ENCODE measurements at places on chromosomes 4 and X.

DNA sequence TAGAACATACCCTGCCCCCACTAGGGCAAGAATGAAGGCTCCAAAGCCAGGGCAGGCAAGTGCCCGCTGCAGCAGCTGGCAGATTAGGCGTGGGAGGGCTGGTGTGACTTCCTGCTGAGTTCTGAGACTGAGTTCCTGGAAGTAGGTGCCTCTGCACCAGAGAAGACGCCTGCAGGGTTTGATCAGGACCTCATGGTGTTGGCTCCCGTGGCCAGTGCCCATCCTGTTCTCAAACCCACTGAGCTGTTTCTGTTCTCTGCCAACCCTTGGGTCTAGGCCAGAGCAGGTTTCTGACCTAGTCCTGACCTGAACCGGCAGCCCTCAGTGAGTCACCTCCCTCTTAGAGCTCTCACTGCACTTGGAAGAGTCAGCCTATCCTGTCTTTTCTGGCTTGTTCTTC is 220.7 kb downstream of the HS6ST2 start:
- DNase-seq, result no peak

DNA sequence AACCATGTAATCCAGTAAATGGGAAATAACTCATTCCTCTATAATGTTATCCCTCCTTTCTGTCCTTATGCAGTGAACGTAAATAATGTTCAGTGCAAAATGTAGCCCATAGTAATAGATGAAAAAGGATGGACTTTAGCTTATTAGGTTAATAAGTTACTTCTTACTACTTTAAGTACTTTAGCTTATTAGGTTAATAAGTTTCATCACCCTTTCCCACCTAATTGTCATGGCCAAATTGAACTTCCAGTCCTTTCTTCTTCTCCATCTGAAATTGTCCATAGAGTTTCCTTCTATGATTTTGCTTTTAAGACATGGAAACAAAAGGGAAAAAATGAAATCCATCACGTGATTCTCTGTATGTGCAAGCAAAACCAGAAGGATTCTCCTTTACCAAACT is 15.2 kb upstream of the TMEM165 start:
- no peak for DNase-seq

GRCh38 chr4:123817025-123817688 is 420.6 kb downstream of the SPRY1 start:
- DNase-seq, result no peak

DNA sequence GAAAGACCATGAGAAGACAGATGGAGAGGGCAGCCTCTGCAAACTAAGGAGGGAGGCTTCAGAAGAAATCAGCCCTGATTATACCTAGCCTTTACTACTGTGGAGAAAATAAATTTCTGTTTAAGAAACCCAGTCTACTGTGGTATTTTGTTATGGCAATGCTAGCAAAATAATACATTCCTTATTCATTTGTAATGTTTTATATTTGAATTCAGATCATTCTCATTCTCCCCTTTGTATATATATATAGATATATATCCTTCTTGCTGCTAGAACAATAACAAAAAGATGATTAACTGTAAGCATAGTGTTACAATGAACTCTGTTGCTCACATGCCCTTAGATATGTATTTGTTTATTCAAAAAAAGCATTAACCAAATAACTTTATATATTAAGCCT is 22.5 kb downstream of the DMD start:
- peak; percentile 13 for DNase-seq

- DNase-seq, result no peak
These were observed 140.6 kb upstream of the SCML1 start for GRCh38 chrX:17596546-17597205.

DNA sequence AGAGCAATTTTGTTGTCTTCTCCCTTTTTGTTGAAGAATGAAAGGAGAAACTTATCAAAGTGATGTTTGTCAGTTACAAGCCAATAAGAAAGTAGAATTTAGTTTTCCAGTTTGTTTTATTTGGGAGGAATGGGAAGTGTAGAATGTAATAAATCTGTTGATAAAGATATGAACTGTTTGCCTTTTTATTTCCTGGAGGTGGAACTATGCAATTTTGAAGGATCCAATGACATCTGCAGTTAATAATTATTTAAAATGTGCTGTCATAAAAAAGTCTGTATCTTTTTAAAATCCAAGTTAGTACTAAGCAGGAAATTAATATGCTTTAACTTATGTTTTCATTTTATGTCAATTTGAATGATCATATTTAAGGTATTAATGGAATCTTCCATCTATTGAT is 44.9 kb downstream of the PF4 start:
- no peak for DNase-seq

DNA sequence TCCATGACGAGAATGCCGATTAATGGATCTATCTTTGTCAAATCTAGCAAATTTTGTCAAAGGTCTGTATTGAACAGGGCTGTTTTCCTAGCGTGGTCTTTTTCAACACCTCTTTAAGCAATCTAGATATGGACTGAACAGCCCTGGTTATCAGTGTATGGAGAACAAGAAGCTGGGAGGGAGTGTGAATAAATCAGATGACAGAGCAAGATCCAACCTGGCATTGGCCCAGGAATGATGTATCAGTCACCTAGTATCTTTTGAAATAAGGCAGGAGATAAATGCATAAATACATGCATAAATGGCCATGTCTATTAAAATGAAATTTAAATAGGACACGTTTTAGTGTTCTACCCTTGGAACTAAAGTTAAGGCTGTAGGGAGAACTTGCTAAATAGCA is 15.7 kb upstream of the AP1S2 start:
- DNase-seq, result no peak

GRCh38 chr4:56691425-56691824 is 10.3 kb upstream of the HOPX start:
- DNase-seq, result no peak

DNA sequence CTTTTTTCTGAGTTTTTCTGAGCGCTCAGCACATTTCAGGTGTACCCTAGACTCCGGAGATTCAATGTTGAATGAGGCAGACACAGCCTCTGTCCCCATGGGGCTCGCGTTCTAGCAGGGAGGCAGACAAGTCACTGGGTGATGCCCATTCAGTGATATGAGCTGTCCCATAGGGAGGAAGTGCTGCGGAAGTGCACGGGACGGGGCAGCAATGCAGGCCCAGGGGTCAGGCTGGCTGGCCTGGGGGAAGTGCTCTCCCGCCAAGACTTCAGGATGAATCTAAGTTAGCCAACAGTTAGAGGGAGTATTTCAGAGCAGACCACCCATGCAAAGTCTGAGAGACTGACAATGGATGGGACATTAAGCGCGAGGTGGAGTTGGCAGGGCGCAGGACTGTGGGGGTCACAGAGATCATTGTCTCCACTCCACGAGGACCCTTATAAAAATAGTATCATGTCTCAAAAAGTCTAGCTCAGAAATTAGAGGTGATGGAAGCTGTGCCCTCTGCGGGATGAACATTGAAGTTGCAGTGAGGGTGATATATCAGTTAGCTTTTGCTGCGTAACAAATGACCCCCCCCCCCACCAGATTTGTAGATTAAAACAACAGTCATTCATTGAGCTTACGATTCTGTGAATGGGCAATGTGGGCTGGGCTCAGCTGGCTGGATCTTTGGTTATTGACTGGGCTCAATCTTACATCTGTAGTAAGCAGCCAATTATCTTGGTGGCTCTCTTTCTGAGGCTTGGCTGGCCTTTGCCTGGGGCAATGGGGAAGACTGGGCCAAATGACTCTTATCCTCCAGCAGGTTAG is 16.4 kb downstream of the PSAPL1 start:
- no peak for DNase-seq

- peak; percentile 99 for DNase-seq
These were observed 27.3 kb upstream of the SORBS2 start for GRCh38 chr4:185839194-185839712.

- peak; percentile 62 for DNase-seq
These were observed 114.4 kb downstream of the STK32B start for GRCh38 chr4:5165420-5166369.

GRCh38 chr4:100190643-100191600 is 654 bp upstream of the DDIT4L start:
- peak; percentile 36 for DNase-seq

All from astrocyte of the spinal cord (primary cell).